ENCODE measurements at places on chromosomes 6 and 20.

- DNase-seq, result no peak
Measured at GRCh38 chr6:157995458-157995857, 13.8 kb downstream of the SYNJ2 start.

DNA sequence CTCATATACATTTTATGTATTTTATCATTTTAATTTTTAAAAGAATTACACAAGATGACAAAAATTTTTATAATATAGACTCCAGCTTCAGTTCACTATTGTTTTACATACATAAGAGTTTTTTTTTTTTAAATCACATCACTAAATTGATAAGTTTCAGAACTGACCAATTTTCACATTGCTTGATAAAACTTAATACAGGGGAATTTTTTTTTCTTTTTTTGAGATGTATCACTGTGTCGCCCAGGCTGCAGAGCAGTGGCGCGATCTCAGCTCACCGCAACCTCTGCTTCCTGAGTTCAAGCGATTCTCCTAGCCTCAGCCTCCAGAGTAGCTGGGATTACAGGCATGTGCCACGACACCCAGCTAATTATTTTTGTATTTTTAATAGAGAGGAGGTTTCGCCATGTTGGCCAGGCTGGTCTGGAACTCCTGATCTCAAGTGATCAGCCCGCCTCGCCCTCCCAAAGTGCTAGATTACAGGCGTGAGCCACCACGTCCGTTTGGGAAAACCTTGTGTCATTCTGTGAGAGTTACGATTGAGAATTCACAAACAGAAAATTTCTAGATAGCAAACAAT lies 36.6 kb upstream of the BTN3A2 start:
- DNase-seq, result no peak

DNA sequence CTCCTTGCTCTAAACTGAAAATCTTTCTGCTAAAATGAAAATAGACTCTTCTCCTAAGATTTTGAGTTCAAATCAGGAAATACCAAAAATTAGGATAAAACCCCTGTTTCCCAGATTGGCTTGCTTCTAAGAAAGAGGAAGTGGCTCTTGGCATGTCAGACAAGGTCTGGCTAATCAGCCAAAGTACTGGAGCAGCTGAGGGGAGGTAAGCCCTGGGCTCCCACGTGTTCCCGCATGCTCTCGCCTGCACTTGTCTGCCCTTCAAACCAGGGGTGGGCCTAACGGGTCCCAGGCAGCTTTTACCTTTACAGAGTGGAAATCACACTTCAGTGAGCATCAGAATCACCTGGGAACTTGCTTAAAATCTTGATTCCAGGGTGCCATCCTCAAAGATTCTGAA lies 43.2 kb upstream of the GABRR1 start:
- DNase-seq, result no peak

DNA sequence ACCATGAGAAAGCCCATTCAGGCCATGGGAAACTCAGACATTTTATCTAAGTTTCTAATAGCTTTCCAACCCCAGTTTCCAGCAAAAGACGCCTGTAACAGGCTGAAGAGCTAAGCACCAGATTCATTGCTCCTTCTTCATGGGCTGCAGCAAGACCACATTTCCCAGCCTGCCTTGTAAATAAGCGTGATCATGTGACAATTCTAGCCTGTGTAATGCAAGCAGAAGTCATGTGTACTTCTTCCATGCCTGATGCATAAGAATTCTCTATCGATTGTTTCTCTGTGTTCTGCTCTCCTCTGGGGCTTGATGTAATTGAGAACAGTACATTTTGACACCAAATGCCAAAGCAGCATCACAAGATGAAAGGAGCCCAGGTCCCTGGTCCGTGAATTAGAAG lies 6.8 kb downstream of the PCSK2 start:
- no peak for DNase-seq

- DNase-seq, result peak; percentile 19
Measured at GRCh38 chr20:35283441-35284266, 918 bp downstream of the EIF6 start.

DNA sequence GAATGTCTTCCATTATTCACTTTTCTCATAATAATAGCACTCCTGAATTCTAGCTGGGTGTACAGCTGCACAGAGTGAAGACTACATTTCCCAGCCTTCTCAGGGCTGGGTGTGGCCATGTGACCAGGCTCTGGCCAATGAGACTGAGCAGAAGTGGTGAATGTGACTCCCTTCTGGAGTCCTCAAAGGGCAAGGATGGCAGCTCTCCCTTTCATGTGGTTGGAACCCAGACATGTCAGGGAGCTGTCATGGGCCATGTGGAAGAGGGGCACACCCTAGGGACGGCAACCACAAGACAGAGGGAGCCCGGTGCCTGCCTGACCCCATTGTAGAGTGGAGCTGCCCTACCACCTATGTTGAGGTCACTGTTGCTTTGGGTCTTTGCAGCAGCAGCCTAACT lies 312.8 kb upstream of the SULF2 start:
- no peak for DNase-seq

DNA sequence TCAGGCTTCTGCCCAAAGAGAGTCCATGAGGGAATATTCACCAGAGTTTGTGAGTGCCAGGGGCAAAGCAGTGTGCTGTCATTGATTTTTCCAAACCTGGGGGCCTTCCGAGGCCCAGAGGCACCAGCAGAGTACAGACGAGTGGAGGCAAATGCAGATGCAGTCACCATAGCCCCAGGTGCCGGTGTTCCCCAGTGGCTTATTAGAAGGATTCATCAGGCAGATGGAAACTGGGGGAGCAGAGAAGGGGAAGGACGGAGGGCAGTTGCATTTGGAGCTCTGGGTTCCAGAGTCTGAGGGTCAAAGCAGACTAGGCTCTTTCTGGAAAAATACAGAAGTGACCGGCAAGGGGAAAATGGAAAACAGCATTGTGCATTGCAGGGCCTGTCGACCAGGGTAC lies 184.2 kb downstream of the ANKRD60 start:
- DNase-seq, result no peak

- no peak for DNase-seq
Measured at GRCh38 chr20:36122931-36123288, 31.6 kb upstream of the EPB41L1 start.

DNA sequence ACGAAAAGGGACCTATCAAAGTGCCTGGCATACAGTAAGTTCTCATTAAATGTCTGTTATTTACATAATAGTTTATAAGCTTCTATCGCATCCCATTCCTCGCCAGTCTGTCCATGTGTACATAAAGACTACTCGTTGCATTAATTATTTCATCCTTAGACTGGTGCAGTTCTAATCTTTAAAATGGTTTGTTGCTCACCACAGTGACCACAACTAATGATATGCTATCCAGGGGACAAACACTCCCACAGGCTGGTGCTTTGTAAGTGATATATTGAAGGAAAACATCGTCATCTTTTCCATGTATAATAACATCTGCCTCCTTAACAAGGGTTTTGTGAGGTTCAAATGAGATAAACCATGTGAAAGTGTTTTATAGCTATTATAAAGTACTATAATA lies 39.0 kb upstream of the HBS1L start:
- no peak for DNase-seq

DNA sequence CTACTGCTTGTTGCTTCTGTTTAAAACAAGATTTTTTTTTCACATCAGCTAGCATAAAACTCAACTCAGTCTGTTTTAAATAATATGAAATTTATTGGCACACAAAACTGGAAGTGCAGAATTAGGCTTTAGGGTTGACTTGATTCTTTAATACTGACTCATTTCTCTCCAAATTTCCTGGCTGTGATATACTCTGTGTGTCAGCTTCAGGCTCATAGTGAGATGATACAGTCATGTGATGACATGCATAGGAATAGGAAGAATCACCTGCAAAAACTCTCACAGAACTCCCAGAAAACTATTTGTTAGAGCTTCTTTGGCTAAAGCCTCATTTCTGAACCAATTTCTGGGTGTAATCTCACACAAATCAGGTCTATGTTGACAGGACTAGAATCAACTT lies 1068.0 kb upstream of the EPHA7 start:
- no peak for DNase-seq

GRCh38 chr6:123844011-123844410 lies 40.3 kb downstream of the NKAIN2 start:
- no peak for DNase-seq

- no peak for DNase-seq
Measured at GRCh38 chr6:129031051-129031599, 148.2 kb downstream of the LAMA2 start.

- no peak for DNase-seq
Measured at GRCh38 chr20:40563296-40563950, 125.6 kb downstream of the MAFB start.

- DNase-seq, result no peak
Measured at GRCh38 chr6:90637320-90637719, 50.4 kb upstream of the MAP3K7 start.

- DNase-seq, result no peak
Measured at GRCh38 chr6:14040042-14040441, 77.5 kb upstream of the CD83 start.

DNA sequence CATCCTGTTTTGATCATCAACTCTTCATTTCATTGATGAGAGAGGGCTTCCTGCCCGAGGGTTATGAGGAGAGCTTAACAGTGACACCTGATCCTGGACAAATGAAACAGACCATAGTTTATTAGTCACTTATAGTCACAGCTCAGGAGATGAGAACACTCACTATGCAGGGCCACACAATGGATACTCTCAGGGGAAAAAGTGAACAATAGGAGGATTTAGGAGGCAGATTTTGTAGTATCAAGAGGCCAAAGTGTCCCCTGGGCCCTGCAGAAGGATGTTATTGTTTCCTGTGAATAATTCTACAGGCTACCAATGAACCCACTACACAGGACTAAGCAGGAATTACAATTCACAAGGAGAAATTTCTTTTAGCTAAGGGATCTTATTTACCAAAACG lies 772.8 kb upstream of the MAN1A1 start:
- no peak for DNase-seq

- DNase-seq, result no peak
Measured at GRCh38 chr20:53258741-53259140, 286.6 kb downstream of the TSHZ2 start.

DNA sequence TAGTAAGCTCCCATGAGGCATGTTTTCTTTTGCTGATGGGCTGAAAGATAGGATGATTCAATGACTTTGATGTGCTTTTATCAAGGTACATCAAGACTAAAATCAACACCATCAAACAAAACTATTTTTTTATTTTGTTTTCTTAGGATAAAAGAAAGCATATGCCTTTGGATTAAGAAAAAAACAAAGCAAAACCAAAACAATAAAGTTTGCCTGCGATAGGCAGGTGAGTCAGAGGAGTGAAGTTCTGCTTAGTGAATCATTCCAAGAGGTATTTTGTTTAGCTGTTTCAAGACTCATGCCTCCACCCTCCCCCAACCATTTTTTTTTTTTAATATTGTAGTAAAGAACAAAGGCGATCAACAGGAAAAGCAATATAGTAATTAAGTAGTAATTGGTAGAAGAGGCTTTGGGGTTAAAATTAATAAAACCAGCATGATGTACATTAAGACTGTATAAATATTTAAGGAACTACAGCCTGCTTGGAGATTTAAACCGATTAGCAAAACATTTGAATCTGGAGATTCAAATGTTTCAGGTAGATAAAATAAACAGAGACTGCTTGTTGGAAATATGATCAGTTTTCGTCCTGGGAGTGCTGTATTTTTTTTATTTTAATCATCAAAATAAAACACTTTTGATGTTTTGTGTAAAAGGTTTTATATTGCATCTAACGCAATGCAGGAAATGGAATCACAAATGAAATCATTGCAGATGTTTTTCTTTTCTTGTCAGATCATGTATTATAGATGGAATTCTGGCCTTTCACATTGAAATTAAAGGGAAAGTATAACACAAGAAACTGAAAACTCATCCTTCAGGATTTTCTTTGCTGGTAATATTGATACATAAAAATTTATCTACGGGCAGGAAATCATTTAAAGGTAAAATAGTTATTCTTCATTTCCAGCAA lies 482.3 kb upstream of the MANEA start:
- no peak for DNase-seq

DNA sequence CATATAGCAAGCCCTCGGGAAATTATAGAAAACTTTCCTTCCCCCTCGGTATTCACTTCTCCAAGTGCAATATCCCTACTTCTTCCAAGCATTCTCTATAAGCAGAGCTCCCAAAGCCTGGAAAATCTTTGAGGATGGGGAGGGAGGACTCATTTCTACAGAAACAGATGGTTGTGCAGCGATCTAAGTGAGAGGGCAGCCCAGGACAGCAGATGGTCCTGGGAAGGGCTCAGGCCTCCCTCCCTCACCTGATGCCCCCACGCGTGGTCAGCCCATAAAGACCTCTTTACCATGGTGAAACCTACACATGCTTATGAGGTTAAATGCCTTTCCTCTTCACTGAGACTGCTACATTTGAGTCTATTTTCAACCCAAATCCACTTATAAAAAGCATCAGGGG lies 319.6 kb upstream of the QKI start:
- DNase-seq, result no peak

- DNase-seq, result no peak
Measured at GRCh38 chr6:9458424-9458823, 956.5 kb downstream of the TFAP2A start.

DNA sequence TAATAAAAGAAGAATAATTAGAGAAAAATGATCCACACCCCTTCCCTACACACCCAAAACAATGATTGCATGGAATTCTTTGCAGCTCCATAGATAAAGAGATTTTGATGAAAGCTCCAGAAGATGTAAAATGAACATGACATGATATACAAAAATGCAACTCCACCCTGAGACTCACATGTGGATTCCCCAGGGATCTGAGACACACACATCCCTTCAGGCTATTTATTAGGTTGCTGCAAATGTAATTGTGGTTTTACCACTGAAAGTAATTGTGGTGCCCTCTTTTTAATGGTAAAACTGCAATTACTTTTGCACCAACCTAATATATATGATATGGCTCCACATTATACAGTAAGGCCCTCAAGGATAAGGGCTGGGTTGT lies 40.4 kb upstream of the TBC1D7 start:
- no peak for DNase-seq

- no peak for DNase-seq
Measured at GRCh38 chr20:32957459-32957858, 46.8 kb downstream of the SUN5 start.

GRCh38 chr6:116362276-116362675 lies 8.5 kb upstream of the DSE start:
- no peak for DNase-seq

Measured in CD4-positive, alpha-beta T cell treated with Interleukin-1 beta for 1 hour (primary cell).